ENCODE measurements at places on chromosomes 3 and 15.

GRCh38 chr3:45171283-45171682 is 25.1 kb upstream of the CDCP1 start:
- no peak for DNase-seq

DNA sequence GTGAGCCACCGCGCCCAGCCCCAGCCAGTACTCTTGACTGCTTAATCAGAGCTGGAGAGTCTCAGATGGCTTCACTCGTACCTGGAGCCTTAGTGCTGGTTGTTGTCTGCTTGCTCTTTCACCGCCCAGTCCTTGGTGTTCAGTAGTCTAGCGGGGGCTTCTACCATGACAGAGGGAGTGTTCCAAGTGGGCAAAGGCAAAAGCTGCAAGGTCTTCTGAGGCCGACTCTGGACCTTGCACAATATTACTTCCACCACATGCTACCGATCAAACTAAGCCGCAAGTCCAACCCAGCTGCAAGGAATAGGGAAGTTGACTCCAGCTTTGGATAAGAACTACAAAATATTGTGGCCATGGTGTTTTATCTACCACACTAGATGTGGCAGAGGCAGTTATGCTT is 6.6 kb downstream of the PARL start:
- no peak for DNase-seq

GRCh38 chr3:124985349-124985748 is 50.8 kb upstream of the MUC13 start:
- DNase-seq, result no peak

DNA sequence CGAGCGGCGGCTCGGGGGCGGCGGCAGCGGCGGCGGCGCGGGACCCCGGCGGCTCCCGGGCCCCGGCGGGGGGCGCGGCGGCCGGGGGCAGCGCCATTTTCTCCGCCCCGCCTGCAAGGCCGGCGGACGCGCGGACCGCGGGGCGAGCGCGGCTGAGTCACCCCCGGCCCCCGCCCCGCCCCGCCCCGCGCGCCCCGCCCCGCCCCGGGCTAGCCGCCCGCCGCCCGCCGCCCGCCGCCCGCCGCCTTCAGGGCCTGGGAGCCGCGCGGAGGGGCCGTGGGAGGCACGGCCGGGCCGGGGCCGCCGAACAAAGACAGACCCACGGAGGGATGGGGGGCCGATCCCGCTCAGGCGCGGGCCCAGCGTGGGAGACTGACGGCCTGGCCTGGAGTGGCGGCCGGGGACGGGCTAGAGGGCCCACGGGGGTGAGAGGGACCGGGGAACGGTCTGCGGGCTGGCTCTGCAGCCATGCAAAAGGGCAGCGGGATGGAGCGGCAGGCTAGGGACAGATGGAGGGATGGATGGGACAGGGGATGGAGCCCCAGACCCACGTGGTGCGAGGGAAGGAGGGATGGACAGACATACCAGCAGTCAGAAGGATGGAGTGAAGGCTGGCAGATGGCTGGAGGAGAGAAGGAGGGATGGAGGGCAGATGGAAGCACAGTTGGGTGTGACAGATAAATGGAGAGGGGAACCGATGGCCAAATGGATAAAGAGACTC is at the start of gene EIF4E3:
Gene EIF4E3 (minus strand): TSS at position 132 of the 721 bp plus-strand sequence. CDS start 35 bp downstream, at position 97.
- no peak for DNase-seq

- DNase-seq, result no peak
These were observed 23.2 kb downstream of the CTNNB1 start for GRCh38 chr3:41222501-41222900.

GRCh38 chr15:73593304-73594074 is 39.7 kb downstream of the NPTN start:
- no peak for DNase-seq

- DNase-seq, result no peak
These were observed 14.0 kb downstream of the ZNF619 start for GRCh38 chr3:40490916-40491315.

GRCh38 chr3:51271172-51271571 is 113.9 kb upstream of the MANF start:
- no peak for DNase-seq

GRCh38 chr15:87706001-87706400 is 550.5 kb downstream of the NTRK3 start:
- DNase-seq, result no peak

DNA sequence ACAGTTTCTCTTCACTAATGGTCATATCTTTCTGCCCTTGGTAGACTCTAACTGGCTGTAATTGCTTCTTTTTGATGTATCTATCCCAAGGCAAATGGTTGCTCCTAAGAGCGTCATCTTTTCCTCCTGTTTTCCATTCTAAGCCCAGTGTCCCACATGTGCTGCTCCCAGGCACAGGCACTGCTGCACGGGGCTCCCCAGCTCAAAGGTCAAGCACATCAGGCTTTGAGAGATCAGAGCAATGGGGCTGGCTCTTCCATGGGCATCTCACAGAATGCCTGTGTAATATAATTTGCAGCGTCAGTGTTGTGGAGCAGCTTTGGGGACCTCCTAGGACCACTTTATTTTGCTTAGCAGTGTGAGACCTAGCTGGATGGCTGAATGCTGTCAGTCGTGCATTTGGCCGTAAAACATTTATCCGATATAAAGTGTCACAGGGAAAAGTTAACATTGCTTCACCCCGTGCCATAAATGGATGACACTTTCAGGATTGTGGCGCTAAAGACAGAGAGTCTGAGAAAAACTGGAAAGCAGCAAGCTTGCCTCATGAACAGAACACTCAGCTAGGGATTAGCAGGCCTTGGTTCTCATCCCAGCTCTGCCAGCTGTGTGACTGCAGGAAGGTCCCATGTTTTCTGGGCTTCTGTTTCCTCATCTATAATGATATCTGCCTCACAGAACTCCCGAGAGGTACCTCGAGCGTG is 277.5 kb upstream of the TBL1XR1 start:
- no peak for DNase-seq

DNA sequence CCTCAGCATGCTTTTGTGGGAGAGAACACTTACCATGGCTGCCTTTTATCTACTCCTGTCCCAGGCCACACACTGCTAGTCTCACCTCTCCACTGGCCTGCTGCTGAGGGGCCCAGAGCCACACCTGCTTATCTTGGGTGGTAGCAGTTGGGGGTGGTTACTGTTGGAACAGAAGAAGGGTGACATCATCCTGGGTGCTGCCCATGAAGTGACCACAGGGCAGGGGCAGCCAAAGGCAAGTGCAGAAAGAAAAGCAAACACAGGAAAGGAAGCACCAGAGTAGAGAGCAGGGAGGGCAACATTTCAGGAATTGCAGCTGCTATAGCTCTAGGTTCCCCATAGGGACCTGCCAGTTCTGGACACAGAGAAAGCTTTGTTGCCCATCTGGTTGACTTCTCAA is 345.2 kb downstream of the VPS13C start:
- no peak for DNase-seq

GRCh38 chr3:167887096-167887495 is 151.6 kb downstream of the SERPINI1 start:
- no peak for DNase-seq

- no peak for DNase-seq
These were observed 109.1 kb upstream of the TNFAIP8L3 start for GRCh38 chr15:51203797-51204196.

DNA sequence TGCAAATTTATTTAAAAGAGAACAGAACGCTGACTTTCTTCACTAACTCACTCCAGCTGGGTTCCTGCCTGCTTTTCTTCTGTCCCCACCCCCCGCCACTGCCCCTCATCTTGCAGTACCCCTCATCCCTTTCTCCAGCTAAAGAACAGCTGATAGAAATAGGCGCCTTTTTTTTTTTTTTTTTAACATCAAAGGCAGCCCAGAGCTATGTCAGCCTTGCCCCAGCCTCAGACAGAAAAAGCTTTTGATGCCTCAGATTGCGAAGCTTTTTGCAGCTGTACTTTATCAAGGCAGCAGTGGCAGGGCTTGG is 1.8 kb downstream of the CADPS start:
- no peak for DNase-seq

- DNase-seq, result no peak
These were observed 894 bp upstream of the TM4SF4 start for GRCh38 chr3:149473357-149474249.

DNA sequence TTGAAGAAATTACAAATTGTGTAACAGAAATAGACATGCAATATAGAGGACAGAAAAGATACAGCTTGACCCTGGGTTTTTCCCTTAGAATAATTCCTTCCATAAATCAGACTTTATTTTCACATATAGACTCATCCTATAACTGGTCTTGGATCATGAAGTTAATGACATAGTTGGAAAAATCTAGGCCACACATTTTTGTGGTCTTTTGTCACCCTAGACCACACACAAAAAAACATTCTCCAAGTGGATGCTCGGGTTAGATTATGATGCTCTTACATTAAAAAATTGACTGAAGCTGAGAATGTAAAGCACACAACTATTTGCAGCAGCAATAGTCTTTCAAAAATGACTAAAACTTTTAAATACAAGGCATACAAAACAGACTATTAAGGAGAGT is 7.5 kb upstream of the PLA2G4D start:
- no peak for DNase-seq

- no peak for DNase-seq
These were observed 10.8 kb downstream of the CTSH start for GRCh38 chr15:78933823-78934654.

DNA sequence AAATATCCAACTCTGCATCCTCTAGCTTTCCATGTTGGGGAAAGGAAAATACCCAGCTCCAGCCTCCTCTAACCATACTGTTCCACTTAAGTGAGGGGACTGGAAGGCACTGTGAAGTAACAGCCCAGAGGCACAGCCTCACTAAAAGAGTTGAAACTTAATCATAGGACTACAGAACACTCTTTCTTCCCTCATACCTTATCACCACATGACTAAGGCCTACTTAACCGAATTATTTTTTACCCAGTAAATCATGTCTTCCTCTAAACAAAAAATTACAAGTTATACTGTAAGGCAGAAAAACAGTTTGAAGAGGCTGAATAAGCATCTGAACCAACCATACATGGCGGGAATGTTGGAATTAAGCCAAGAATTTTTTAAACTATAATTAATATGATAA is 207.4 kb upstream of the MME start:
- no peak for DNase-seq

All from stimulated activated CD4-positive, alpha-beta T cell treated with anti-CD3 and anti-CD28 coated beads, Interleukin-1b, Interleukin-23, amount 100 ng/mL, for 1 hour (primary cell).